ENCODE measurements at places on chromosomes 2 and 18. TPM values are rescaled to one million over a fixed set of nuclear protein-coding genes. Genes with fewer than 3 reads are reported as not detected.

AP1S3 gene
- total RNA-seq = 3.2 TPM

RNASEH1 gene
- 23.5 TPM for total RNA-seq

UGT1A3 gene
- total RNA-seq = not detected

EVX2 gene
- total RNA-seq = 3.1 TPM

CFAP221 gene
- total RNA-seq = 28.2 TPM

SPOPL gene
- total RNA-seq = 10.6 TPM

MC4R gene
- total RNA-seq = not detected

- no peaks in the 10 kb centered on the region for H3K36me3 ChIP-seq
- no peaks in the 10 kb centered on the region for H3K4me1 ChIP-seq
- H3K27ac ChIP-seq = no peak overlapping the region
- no peak overlapping the region for H3K4me3 ChIP-seq
- no peak for DNase-seq
- no peaks in the 10 kb centered on the region for H3K27me3 ChIP-seq
Measured at GRCh38 chr2:118865106-118865505, 17.7 kb upstream of the EN1 start.

GRCh38 chr2:205834796-205835195 is 152.5 kb downstream of the NRP2 start:
- no peaks in the 10 kb centered on the region for H3K36me3 ChIP-seq
- no peak overlapping the region for H3K27ac ChIP-seq
- DNase-seq = peak; percentile 18
- H3K27me3 ChIP-seq = no peaks in the 10 kb centered on the region
- H3K4me1 ChIP-seq = peaks cover 9% of the 10 kb centered on the region

- no peak overlapping the region for H3K4me3 ChIP-seq
- no peak for DNase-seq
- peak overlapping the region; percentile 87 for H3K27ac ChIP-seq
Measured at GRCh38 chr2:27198627-27199026, 13.2 kb upstream of the ATRAID start.

- H3K4me1 ChIP-seq = peaks cover 24% of the 10 kb centered on the region
- DNase-seq = no peak
- H3K36me3 ChIP-seq = no peaks in the 10 kb centered on the region
Measured at GRCh38 chr2:15733867-15734673, 142.4 kb downstream of the DDX1 start.

DNA sequence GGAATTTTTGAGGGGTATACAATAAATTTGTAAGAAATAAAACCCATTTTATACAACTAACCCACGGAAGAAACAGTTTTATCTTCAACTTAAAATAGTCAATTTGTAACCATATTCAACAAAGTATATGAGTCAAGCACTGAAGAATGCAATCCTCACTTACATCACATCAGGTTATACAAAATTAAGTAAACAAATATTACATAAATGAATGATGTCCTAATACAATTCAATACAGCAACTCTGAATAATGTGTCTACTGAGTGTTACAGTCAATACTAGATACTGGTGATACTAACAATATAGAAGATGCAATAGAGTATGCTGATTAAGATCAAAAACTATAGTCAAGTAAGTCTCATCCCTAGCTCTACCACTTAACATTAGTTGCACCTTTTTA is 58.6 kb downstream of the FANCL start:
- H3K4me1 ChIP-seq = no peaks in the 10 kb centered on the region
- H3K36me3 ChIP-seq = no peaks in the 10 kb centered on the region
- no peaks in the 10 kb centered on the region for H3K27me3 ChIP-seq
- H3K4me3 ChIP-seq = no peak overlapping the region
- H3K27ac ChIP-seq = no peak overlapping the region
- no peak for DNase-seq

DNA sequence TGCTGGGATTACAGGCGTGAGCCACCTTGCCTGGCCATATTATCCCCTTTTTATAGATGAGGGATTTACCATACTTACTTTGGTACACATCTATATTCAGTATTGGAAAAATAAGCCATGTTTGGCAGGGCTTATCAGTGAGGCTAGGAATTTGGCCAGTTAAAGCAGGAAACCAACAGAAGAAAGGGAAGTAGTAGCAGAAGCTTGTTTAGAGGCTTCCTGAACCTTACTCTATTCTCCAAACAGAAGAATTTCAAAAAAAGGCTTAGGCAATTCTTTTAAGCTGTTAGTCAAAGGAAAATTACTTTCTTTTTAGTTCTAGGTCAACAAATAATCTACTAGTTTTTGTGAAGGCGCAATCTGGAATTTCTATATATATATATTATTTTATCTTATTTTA is 3.2 kb upstream of the GLS start:
- H3K27ac ChIP-seq = no peak overlapping the region
- H3K36me3 ChIP-seq = no peaks in the 10 kb centered on the region
- no peaks in the 10 kb centered on the region for H3K27me3 ChIP-seq
- peaks cover 7% of the 10 kb centered on the region for H3K4me1 ChIP-seq

DNA sequence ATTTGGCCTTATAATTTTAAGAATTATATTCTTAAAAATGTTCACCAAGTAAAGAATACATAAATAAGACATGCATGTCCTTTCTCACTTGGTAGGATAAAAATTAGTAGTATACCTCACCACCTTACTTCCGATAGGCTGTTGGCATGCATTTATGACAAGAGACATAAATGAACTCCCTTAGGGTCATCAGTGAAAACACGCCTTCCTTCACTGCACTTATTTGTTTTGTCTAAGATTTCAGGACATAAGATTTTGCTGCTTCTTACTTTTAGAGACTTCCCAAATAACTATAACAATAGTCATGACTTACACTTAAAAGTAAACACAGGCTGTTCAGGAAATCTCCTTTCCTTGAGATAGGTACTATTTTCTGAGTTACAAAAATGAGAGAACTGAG is 661.3 kb upstream of the CNTNAP5 start:
- H3K27me3 ChIP-seq = no peaks in the 10 kb centered on the region
- no peak overlapping the region for H3K27ac ChIP-seq
- H3K4me1 ChIP-seq = no peaks in the 10 kb centered on the region
- H3K4me3 ChIP-seq = no peak overlapping the region

- no peaks in the 10 kb centered on the region for H3K36me3 ChIP-seq
- no peak overlapping the region for H3K4me3 ChIP-seq
- no peaks in the 10 kb centered on the region for H3K27me3 ChIP-seq
- no peak overlapping the region for H3K27ac ChIP-seq
- no peaks in the 10 kb centered on the region for H3K4me1 ChIP-seq
- DNase-seq = no peak
Measured at GRCh38 chr2:146853741-146854444, 990.9 kb upstream of the ACVR2A start.

- H3K27me3 ChIP-seq = no peaks in the 10 kb centered on the region
- peaks cover 6% of the 10 kb centered on the region for H3K4me1 ChIP-seq
- no peak overlapping the region for H3K4me3 ChIP-seq
- H3K36me3 ChIP-seq = no peaks in the 10 kb centered on the region
- H3K27ac ChIP-seq = no peak overlapping the region
- no peak for DNase-seq
Measured at GRCh38 chr2:151021747-151022452, 239.8 kb downstream of the RBM43 start.

- H3K27me3 ChIP-seq = no peaks in the 10 kb centered on the region
- no peak for DNase-seq
- H3K27ac ChIP-seq = no peak overlapping the region
- H3K4me1 ChIP-seq = no peaks in the 10 kb centered on the region
Measured at GRCh38 chr2:17136231-17136630, 382.0 kb downstream of the RAD51AP2 start.

GRCh38 chr2:240631548-240632305 is 6.4 kb downstream of the GPR35 start:
- no peak overlapping the region for H3K27ac ChIP-seq
- H3K4me3 ChIP-seq = no peak overlapping the region
- no peak for DNase-seq
- H3K36me3 ChIP-seq = no peaks in the 10 kb centered on the region
- H3K4me1 ChIP-seq = peaks cover 4% of the 10 kb centered on the region
- no peaks in the 10 kb centered on the region for H3K27me3 ChIP-seq

DNA sequence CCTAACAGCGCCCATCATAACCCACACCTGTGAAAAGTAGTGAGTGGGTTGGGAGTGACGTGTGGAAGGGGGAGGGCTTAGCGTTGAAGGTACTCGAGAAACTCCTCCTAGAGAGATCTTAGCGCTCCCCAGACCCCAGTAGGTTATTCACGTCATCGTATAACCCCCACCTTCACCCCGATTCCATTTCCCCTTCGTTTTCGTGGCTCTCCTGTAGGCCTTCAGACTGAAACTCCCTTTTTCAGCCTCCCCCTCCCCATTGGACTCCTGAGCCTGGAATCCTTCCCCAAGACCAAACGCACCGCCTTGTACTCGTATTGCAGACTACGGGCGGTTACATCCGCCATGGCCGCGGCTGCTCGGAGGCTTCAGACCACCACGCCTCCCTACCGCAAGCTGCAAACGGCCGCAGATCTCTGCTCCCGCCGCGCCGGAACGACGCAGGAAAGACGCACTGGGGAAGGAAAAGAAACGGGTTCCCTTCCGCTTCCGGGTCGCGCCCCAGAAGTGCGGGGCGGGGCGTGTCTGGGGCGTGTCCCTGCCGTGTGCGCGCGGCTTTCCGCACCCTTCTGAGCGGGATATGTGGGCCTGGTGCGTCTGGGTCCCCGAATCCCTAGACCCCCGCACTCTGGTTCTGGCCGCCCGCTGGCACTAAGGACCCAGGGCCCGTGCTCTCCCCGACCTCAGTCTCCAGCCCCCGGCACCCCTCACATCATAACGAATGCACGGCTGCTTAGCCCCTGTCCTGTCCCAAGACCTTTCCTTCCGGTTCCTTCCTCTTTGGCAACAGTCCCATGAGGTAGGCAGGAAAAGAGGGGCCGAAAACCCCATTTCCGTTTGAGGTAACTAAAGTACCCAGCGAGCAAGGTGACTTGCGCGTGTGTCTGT is at the start of gene SNRNP200:
TSS of gene SNRNP200 (minus strand) at position 456 of the 888 bp plus-strand sequence. CDS start at position 347, 109 bp downstream.
- H3K4me1 ChIP-seq = peaks cover 12% of the 10 kb centered on the region
- no peaks in the 10 kb centered on the region for H3K36me3 ChIP-seq
- peak within 1 kb of the TSS; percentile 85 for H3K27ac ChIP-seq
- H3K27me3 ChIP-seq = no peaks in the 10 kb centered on the region

GRCh38 chr2:161104054-161104553 is 56.1 kb upstream of the TANK start:
- H3K27ac ChIP-seq = no peak overlapping the region
- no peaks in the 10 kb centered on the region for H3K36me3 ChIP-seq
- no peaks in the 10 kb centered on the region for H3K27me3 ChIP-seq
- H3K4me1 ChIP-seq = no peaks in the 10 kb centered on the region
- DNase-seq = no peak
- no peak overlapping the region for H3K4me3 ChIP-seq

- no peaks in the 10 kb centered on the region for H3K27me3 ChIP-seq
- peak; percentile 38 for DNase-seq
- no peaks in the 10 kb centered on the region for H3K36me3 ChIP-seq
- no peak overlapping the region for H3K4me3 ChIP-seq
Measured at GRCh38 chr2:240983361-240983995, 14.9 kb upstream of the SNED1 start.

GRCh38 chr18:62950246-62950645 is 234.9 kb downstream of the PHLPP1 start:
- H3K36me3 ChIP-seq = no peaks in the 10 kb centered on the region
- no peak for DNase-seq
- H3K27me3 ChIP-seq = no peaks in the 10 kb centered on the region
- H3K4me3 ChIP-seq = no peak overlapping the region
- H3K4me1 ChIP-seq = no peaks in the 10 kb centered on the region

- H3K4me1 ChIP-seq = peaks cover 18% of the 10 kb centered on the region
- DNase-seq = no peak
- no peaks in the 10 kb centered on the region for H3K36me3 ChIP-seq
- no peak overlapping the region for H3K4me3 ChIP-seq
- no peak overlapping the region for H3K27ac ChIP-seq
- H3K27me3 ChIP-seq = no peaks in the 10 kb centered on the region
Measured at GRCh38 chr2:41728788-41729338, 319.0 kb upstream of the PKDCC start.
